ENCODE measurements at places on chromosomes 3 and 15.

- no peak for DNase-seq
These were observed 549.8 kb downstream of the FOXP1 start for GRCh38 chr3:71033681-71034220.

DNA sequence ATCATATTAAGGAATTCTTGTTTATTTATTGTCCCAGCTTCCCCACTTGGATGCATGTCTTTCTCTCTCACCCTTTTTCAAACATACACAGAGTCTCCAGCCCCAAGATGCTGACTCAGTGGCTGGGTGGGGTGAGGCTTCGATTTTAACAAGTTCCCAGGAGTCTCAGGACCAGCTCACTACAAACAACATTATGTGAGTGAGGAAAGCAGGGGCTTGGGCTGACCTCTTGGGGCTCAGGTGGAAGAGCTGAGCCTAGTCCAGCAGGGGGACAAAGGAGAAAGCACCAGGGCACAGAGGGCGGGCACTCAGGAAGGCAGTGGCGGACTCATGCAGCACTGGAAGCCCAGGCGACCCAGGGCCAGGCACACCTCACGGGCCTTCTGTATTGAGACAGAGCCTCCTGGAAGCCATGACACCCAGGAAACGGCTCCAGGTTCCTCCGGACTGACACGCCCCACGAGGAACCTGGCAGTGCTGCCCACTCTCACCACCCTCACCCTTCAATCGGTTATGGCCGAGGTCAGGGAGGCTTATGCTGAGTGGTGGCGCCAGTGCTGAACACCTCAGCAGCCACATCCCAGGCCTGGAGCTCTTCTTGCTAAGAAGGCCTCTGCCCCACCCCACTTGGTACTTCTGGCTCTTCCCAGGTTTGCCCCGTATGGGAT, 97.4 kb downstream of the LRIG1 start:
- DNase-seq: no peak

DNA sequence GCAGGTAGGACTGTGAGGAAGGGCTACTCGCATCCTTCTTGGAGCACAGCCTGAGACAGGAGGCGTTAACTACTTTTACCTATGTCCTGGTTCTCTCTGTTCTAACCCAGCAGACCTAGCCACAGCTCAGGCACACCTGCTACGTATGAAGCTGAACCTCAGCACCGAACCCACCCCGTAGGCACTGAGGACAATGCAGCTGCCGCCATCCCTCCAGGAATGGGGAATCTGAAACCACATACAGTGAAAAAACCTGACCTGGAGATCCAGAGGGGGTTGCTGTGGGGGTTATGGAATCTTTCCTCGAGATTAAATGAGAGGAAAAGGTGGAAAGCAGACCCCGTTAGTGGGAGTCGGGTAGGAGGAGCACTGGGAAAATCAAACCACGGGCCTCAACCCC, 14.4 kb downstream of the MST1R start:
- no peak for DNase-seq

- DNase-seq: no peak
These were observed 213.6 kb downstream of the SSR3 start for GRCh38 chr3:156341332-156341731.

DNA sequence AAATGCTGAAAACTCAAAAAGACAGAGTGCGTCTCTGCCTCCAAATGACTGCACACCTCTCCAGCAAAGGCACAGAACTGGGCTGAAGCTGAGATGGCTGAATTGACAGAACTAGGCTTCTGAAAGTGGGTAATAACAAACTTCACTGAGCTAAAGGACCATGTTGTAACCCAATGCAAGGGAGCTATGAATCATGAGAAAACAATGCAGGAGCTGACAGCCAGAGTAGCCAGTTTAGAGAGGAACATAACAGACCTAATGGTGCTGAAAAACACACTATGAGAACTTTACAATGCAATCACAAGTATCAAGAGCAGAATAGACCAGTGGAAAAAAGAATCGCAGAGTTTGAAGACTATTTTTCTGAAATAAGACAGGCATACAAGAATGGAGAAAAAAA, 10.1 kb upstream of the AVEN start:
- DNase-seq: no peak

DNA sequence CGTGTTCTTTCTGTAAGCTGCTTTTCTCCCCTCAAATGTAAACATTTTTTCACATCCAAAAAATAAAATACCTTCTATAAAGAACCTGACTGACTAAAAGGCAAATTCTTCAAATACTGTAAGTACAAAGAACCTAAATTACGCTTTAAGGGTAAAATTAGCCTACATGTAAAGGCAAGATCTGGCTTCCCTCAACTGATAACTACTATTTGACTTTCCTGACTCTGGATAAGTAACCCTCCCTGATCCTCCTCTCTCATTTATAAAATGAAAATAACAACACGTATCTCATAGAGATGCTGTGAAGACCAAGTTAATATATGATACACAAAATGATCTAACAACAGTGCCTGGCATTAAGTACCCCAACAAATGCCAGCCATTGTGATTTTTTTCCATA, 12.2 kb downstream of the ADAM10 start:
- DNase-seq: no peak

- no peak for DNase-seq
These were observed 55.4 kb upstream of the SEC13 start for GRCh38 chr3:10376353-10376752.
